SW480 (cell line): ENCODE measurements at places on chromosomes 3 and 15.
A peak's percentile ranks its signal among the peaks of the same experiment; 100 is the strongest.

DNA sequence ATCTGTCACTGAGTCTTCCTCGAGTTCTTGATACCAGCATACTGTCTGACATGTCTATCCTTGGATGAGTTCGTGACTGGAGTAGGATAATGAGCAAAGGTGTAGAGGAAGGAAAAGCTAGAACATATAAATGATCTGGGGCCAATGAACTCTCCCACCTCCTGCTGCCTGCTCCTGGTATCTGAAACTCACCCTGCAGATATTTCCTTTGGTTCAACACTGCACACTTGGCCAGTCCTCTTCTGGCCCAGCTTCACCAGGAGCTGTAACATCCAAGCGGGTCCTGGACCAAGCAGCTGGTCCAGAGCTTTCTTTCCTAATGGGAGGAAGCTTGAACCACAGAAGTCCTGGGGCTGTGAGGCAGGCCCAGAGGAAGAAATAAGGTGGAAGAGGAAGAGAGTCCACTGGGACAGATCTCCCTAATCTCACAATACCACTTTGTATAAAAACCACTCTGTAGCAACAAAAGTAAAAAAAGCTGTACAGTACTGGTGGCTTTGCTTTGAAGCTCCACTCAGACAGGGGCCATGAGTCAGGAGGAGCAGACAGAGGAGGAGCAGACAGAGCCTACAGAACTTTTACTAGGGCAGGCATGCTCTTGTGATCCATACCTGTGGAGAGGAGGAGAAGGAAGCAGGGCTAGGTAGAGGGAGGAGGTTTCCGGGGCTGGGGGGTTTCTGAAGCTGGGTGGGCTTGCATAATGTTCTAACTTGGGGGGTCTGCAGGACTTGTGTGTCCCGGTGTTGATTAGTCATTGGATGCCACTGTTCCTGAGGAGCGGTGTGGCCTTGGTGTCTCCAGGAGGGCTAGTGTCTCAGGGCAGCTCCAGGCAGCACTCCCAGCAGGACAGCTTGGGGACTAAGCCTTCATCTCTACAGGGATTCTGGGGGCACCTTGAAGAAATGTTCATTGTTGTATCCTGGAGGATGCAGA is 166.9 kb downstream of the ABHD5 start:
- no peak for DNase-seq

GRCh38 chr3:28322464-28322863 is 26.1 kb upstream of the ZCWPW2 start:
- DNase-seq: no peak

- DNase-seq: no peak
Observed at GRCh38 chr15:74613089-74613952, 2.3 kb upstream of the CLK3 start.

DNA sequence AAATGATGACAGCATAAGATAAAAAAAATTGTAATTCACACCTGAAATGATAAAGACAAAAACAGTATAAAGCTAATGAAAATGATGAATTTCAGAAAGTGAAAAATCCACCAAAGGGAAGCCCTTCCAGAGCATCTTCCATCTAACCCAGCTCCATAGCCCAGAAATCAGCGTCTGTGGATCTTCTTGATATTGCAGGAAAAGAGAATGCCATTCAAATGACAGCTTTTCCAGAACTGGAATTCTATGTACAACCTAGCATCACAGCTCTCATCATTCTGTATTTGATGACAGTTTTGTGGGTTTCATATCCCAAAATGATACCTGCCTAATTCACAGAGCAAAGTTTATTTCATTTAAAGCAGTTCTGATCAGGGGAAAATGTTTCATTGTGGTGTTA is 267.3 kb downstream of the FHIT start:
- DNase-seq: no peak

DNA sequence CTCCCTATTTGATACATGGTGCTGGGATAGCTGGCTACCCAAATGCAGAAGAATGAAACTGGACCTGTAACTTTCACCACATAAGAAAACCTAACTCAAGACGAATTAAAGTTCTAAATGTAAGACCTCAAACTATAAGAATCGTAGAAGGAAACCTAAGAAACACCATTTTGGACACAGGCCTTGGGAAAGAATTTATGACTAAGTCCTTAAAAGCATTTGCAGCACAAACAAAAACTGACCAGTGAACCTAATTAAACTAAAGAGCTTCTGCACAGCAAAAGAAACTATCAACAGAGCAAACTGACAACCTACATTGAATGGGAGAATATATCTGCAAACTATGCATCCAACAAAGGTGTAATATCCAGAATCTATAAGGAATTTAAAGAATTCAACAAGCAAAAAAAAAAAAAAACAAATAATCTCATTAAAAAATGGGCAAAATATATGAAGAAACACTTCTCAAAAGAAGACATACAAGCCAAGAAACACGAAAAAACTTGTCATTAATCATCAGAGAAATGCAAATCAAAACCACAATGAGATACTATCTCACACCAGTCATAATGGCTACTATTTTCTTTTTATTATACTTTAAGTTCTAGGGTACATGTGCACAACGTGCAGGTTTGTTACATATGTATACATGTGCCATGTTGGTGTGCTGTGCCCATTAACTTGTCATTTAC is 37.0 kb downstream of the HDGFL3 start:
- DNase-seq: no peak

GRCh38 chr3:88191872-88192409 is 42.2 kb downstream of the C3orf38 start:
- DNase-seq: no peak

GRCh38 chr3:184660931-184661330 is 50.9 kb downstream of the MAGEF1 start:
- DNase-seq: no peak

GRCh38 chr3:113210604-113211329 is 590 bp upstream of the BOC start:
- no peak for DNase-seq

GRCh38 chr3:7927015-7927414 is 574.6 kb upstream of the LMCD1 start:
- DNase-seq: no peak

DNA sequence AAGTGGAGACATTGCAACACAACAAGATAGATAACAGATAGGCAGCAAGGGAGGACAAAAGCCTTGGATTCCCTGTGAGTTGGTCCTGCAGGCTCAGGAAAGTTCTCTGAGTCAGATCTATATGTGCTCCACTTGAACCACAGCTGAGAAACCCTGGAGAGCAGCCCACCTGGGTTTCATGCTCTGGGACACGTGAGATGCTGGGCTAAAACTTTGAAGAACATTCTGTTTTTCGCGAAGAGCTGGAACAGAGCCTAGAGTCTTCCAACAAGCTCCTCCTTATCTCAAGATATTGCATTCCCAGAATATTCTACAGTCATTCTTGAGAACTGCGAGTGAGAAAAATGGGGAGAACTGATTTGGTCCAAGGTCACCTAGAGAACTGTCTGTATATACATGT is 583.0 kb upstream of the ROBO1 start:
- no peak for DNase-seq

DNA sequence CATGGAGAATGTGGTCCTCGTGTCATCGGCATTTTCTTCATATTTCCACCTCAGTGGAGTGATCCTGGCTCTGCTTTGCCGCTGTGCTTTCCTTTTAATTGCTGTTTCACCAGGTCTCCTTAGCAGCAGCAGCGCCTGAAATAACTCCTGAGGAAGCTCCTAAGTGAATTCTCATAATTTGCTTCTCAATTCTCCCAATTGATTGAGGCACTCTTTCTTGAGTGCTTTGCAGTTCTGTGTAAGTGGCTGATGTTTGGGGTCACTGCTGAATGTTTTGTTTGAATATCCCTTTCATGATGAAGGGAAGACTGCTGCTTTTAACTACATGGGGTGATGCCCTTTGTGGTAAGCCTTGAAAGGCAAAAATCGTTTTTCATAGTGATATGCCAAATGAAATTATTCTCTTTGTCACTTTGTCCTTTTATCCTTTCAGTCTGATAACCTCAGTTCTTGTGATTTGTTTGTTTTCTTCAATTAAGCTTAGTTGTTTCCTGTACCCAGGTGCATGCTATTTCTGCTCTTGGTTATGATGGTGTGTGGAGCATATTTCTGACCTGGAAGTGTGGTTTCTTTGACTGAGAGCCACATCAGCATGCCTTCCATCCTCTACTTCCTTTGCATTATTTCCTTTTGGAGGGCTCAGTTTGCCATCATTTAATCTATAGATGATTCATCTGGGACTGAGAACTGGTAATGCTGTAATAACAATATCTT is 36.7 kb downstream of the HMG20A start:
- DNase-seq: peak; percentile 64

DNA sequence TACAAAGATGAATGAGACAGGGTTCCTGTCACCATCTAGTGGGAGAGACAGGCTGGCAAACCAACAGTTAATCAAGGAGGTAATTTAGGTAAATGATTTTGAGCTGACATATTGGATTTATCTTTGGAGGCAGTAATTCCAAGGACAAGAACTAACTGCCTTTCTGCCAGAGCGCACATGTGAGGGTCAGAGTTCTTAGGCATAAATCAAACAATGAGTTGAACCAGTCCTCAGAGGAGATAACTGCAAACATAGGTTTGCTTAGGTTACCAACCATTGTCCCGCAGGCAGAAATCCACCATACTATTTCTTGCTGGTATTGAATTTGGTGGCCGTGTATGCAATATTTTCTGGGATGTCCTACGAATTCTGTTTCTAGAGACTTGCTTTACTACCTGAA is 14.2 kb upstream of the PPP1R2 start:
- DNase-seq: no peak

DNA sequence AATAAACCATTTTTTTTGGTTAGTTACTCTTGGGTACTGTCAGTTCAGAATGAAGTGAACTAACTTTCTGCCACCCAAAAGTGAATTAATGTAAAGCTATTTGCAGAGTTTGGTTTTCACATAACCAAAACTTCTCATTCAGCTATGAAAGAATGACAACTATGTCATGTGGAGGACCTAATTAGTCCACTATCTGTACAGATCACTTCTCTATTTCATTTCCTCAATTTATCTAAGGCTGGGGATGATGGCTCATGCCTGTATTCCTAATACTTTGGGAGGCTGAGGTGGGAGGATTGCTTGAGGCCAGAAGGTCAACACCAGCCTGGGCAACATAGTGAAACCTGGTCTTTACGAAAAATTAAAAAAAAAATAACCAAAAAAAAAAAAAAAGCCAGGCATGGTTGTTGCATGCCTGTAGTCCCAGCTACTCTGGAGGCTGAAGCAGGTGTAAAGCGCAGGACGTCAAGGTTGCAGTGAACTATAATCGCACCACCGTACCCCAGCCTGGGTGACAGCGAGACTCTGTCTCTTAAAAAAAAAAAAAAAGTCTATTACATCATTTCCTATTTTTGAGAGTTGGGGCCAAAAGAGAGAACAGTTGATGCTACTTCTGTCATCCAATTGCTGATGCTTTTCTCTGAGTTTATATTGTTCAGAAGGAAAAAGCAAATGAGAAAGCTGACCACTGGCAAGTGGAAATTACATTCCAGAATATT is 8.7 kb downstream of the HYPK start:
- DNase-seq: no peak

DNA sequence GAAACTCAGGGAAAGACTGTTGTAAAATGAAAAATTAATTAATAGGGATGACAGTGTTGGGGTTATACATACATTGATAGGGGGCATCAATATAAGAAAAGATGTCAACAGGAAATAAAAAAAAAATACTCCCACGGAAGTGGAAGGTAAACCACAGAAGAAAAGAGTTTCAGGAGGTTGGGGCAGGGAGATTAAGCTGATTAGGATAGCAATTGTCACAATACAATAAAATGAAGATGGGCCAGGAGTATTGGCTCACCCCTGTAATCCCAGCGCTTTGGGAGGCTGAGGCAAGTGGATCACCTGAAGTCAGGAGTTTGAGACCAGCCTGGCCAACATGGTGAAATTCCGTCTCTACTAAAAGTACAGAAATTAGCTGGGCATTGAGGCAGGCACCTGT is 536.1 kb downstream of the AGBL1 start:
- DNase-seq: no peak

GRCh38 chr15:60935130-60935529 is 294.0 kb downstream of the RORA start:
- no peak for DNase-seq
